Activated CD8-positive, alpha-beta memory T cell treated with anti-CD3 and anti-CD28 coated beads for 1 hour (primary cell): ENCODE measurements at places on chromosomes 6 and 20.

DNA sequence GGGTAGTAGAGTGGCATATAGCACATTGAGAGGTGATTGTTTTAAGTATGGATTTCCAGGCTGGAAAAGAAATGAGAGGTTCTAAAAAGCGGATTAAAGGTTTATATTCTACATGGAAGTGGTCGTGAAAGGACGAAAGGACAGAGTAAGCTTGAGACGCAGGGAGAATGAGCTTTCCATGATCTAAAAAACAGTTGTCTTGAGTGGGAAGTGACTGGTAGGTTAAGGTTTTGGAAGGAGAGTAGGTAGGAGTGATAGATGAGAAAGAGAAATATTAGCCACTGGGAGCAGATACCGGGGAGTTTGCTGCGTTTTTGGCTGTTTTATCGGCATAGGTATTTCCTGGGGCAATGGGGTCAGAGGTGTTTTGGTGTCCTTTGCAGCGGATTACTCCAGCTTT, 750.6 kb upstream of the ADGRB3 start:
- no peak for DNase-seq

DNA sequence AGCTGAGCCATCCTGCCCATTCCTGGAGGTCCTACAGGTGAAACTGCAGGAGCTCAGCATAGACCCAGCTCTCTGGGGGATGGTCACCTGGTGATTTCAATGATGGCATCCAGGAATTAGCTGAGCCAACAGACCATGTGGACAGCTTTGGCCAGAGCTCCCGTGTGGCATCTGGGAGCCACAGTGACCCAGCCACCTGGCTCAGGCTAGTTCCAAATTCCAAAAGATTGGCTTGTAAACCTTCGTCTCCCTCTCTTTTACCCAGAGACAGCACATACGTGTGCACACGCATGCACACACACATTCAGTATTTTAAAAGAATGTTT, 44.0 kb downstream of the SIRPA start:
- no peak for DNase-seq

- DNase-seq, result no peak
These were observed 101.0 kb downstream of the CENPW start for GRCh38 chr6:126440923-126441322.

GRCh38 chr6:43608310-43608763, 20.7 kb downstream of the GTPBP2 start:
- peak; percentile 35 for DNase-seq

- peak; percentile 67 for DNase-seq
These were observed at the start of gene SNAI1 for GRCh38 chr20:49982346-49983122. Gene SNAI1, plus strand, starts transcription at chr20:49982980. Its CDS starts 80 bp downstream, at chr20:49983060.

DNA sequence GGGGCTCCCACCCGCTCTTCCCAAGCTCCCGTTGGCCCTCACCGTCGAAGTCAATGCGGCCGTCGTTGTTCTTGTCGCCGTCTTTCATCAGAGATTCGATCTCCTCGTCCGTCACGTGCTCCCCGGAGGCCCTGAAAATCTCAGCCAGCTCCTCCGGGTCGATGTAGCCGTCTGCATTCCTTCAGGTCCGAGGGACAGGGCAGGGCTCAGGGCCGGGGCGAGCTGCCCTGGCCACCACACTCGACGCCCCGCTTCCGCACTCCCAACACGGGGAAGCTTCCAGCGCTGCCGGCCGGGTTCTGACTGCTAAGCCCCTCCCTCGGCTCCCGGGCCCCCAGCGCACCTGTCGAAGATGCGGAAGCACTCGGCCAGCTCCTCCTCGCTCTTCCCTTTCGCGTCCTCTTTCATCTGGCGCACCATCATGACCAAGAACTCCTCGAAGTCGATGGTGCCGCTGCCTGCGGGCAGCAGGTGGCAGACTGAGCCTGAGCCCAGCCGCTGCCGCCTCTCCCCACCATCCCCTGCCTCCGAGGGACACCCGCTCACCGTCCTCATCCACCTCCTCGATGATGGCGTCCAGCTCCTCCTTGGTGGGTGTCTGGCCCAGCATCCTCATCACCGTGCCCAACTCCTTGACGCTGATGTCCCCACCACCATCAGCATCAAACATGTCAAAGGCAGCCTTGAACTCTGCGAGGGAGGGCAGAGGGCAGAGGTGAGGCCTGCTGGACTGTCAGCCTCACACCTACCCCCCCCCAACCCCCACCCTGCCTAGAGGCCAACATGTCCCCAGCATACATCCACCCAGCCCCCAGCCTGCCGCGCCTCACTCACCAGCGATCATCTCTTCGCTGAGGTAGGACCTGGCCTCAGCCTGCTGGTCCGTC, 2.9 kb downstream of the TNNC2 start:
- no peak for DNase-seq

GRCh38 chr6:978937-979685, 286.2 kb upstream of the EXOC2 start:
- DNase-seq, result no peak

GRCh38 chr6:100472674-100473073, 8.0 kb upstream of the SIM1 start:
- no peak for DNase-seq

GRCh38 chr6:71584712-71585436, 296.3 kb downstream of the OGFRL1 start:
- no peak for DNase-seq

DNA sequence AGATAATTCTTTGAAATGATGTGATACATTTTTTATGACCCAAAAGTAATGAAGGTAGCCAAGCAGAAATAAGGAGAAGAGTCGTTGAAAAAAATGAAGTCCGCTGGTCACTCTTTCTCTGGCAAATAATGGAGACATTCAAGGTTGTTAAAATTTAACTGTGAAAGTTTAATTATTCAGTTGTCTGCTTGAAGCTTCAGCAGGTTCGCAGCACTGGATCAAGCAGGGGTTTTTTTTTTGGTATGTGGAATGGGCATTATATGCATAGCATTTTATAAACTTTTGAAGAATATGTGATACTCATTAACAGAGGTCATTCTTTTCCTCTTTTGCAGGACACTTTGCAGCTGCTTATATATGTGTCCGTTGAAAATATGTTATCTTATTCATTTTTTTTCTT, 21.6 kb upstream of the FUT9 start:
- DNase-seq, result no peak

GRCh38 chr20:2280082-2280481, 15.7 kb upstream of the TGM3 start:
- DNase-seq, result no peak

DNA sequence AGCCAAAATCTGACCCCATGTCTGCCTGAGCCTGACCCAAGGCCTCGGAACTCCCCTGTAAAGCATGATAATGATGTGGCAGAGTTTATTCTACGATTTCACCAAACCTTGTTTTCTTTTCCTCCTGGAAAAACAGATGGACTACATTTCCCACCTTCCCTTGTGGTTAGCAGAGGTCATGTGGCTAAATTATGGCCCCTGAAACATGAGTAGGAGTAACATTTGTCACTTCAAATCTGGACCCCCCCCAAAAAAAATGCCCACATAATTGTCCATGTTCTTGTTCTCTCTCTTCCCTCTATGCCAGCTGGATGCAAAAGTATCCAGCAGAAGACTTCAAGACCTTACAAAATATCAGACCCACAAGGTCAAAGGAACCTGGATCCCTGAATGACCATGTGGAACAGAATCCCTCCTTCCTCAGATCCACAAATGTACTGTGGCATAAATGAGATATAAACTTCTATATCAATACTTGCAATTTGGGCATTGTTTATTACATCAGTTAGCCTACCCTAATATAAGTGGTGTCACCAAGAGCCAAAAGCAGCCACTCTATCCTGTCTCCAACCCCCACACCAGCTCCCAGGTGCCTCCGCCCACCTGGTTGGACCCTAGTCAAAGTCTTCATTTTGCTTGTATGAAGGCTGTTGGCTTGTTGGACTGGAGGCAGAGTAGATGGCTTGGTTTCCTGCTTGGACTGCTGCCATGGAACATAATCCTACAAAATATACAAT, 1.4 kb downstream of the C20orf96 start:
- DNase-seq, result no peak

DNA sequence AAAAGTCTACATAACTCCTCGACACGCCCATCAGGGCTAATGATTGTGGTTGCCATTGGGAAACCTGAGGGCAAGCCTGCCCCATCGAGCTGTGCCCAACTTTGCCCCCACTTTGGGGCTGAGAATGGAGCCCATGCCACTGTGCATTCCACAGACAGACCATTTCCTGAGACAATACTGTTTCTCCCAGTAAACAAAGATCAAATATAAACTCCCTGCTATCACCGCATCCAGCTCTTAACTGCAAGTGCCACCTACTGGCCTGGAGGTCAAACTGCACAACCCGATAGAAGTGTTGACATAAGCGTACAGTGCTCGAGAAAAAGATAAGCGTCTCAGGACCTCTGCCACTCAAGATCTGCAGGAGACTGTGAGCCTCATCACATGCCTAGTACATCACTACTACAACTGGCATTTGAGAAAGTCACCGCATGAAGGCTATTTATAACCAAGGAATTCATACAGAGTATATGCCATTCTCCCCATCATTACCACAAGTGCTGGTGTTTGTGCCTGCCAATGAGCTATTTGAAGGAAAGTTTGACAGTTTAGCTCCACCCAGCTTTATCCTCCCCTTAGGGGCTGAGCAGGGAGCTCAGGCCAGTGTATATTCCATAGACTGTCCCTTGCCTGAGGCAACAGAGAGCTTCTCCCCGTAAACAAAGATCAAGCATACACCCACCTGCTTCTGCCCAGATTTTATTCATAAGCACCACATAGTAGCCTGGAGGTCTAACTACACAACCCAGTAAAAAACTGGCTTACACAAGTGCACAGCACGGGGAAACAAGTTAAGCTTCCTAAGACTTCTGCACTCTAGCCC, 4.5 kb upstream of the DEFB126 start:
- no peak for DNase-seq

GRCh38 chr20:63096681-63097335, 90.0 kb upstream of the BHLHE23 start:
- DNase-seq, result no peak

- DNase-seq, result no peak
These were observed 154.6 kb upstream of the VGLL2 start for GRCh38 chr6:117110737-117111136.

DNA sequence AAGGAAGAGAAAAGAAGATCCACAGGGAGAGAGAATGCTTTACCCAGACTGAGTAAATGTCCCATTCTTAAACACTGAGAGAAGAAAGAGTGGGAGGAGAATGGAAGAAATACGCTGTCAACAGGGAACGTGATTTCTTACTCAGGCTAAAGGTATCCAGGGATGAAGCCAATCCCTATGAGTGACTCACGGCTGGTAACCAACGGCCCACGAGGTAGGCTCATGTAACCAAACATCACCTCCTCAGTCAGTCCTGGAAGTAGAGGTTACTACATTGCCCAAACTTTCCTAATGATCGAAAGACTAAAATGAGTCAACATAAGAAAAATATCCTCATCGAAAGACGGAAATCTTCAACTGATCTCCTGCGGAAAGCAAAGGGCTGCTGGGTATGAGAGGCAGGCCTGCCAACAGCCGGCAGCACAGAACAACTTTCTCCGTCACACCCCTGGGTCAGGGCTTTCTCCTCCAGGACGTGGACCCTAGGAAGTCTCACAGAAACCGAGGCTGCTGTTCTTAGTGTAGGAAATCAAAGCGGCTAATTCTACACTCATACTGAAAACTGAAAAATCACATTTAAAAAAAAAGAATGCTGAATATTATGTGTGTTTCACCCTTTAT, 292.6 kb downstream of the GMDS start:
- DNase-seq, result no peak

DNA sequence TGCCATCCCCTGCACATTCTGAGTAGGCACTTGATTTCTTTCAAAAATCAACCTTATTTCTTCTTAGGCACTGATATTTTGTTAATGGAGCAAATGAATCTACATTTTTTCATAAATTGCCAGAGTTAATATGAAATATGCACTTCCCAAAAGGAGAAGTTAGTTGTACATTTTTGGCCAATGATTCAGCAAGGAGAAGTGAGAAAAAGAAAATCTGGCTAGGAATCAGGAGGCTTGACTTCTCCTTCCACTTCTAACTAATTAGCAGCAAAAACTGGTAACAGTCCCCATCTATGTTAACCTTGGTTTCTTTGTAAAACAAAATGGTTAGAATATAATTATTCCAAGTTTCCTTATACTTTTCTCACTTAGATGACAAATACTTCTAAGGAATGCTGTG, 7.0 kb upstream of the DSE start:
- no peak for DNase-seq

DNA sequence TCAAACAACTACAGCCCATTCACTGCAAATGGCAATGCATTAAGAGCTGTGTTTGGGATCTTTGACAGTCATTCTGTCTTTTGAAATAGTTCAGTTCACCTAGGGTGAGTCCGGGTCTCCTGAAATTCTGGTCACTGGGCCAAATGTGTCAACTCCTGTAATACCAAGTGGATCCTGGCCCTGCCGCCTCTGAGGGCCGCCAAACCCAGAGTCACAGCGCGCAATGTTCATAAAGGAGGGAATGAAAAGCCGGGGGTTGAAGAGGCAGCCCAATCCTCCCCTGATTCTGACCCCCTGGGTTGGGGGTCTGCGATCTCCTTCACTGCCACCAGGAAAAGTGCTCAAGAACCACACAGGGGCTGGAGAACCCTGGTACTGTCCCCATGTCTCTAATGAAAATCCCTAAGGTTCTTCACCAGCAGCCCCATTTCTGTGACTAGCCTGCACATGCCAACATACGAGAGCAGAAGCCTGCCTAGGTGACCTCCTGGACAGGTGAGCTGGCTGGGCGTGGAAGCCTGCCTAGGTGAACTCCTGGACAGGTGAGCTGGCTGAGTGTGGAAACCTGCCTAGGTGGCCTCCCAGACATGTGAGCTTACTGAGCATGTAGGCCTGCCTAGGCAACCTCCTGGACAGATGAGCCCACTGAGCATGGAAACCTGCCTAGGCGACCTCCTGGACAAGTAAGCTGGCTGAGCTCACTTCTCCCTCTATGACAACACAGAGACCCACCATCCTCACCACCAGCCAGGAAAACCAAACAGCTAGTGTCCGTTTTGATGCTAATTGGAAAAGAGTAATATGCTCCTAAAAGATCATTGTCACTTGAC, 16.1 kb upstream of the APMAP start:
- DNase-seq, result no peak

- DNase-seq, result no peak
These were observed 5.4 kb downstream of the ADA start for GRCh38 chr20:44646023-44646640.
